ENCODE measurements at places on chromosomes 11 and 22. TPM values are rescaled to one million over a fixed set of nuclear protein-coding genes. Genes with fewer than 3 reads are reported as not detected.

MFRP gene
- not detected for polyA plus RNA-seq

CABP2 gene
- not detected for polyA plus RNA-seq

TRIM51G gene
- not detected for polyA plus RNA-seq

DCHS1 gene
- polyA plus RNA-seq, result 1.1 TPM

PHETA2 gene
- polyA plus RNA-seq, result 2.3 TPM

SMC1B gene
- not detected for polyA plus RNA-seq

GRCh38 chr11:16007514-16007913, 348.8 kb downstream of the SOX6 start:
- no peak overlapping the region for H3K4me3 ChIP-seq
- H3K27me3 ChIP-seq, result no peaks in the 10 kb centered on the region
- H3K36me3 ChIP-seq, result no peaks in the 10 kb centered on the region
- peaks cover 29% of the 10 kb centered on the region for H3K4me1 ChIP-seq
- DNase-seq, result no peak
- H3K27ac ChIP-seq, result no peak overlapping the region

GRCh38 chr11:28964811-28965210, 856.6 kb downstream of the METTL15 start:
- DNase-seq, result no peak
- no peaks in the 10 kb centered on the region for H3K4me1 ChIP-seq
- no peak overlapping the region for H3K4me3 ChIP-seq
- H3K36me3 ChIP-seq, result no peaks in the 10 kb centered on the region

GRCh38 chr11:110716361-110716760, 4.1 kb upstream of the ARHGAP20 start:
- no peak for DNase-seq
- H3K27ac ChIP-seq, result no peak overlapping the region
- H3K27me3 ChIP-seq, result no peaks in the 10 kb centered on the region
- peaks cover 6% of the 10 kb centered on the region for H3K4me1 ChIP-seq
- no peak overlapping the region for H3K4me3 ChIP-seq

DNA sequence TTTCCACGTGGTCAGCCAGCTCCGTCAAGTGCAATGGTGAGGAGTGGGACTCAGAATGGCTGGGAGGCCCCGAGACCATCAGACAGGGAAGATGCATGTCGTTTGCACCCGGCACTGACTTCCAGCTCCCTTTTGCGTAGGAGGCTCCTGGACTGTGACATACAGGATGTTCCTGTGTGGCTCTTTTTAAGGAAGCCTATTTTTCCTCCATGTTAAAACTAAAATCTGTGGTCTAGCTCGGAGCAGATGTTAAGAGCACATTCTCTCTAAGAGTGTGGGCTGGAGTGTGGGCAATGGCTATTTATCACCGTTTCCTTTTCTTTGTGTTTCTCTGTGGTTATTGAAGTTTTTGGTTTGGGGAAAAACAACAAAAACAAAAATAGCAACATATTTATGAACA, 40.9 kb upstream of the AMPD3 start:
- H3K27me3 ChIP-seq, result no peaks in the 10 kb centered on the region
- H3K27ac ChIP-seq, result no peak overlapping the region
- peaks cover 1% of the 10 kb centered on the region for H3K4me1 ChIP-seq
- no peak for DNase-seq
- H3K36me3 ChIP-seq, result no peaks in the 10 kb centered on the region
- no peak overlapping the region for H3K4me3 ChIP-seq

Data from psoas muscle (tissue), 8 donors.